ENCODE measurements at places on chromosomes 3 and 15. TPM values are rescaled to one million over a fixed set of nuclear protein-coding genes. Genes with fewer than 3 reads are reported as not detected.

The TUSC7 gene
- not detected for total RNA-seq

The XCR1 gene
- total RNA-seq = under 0.01 TPM

The SEMA5B gene
- total RNA-seq = not detected

The ROPN1 gene
- total RNA-seq = not detected

The GABRG3 gene
- total RNA-seq = not detected

The IGDCC3 gene
- under 0.01 TPM for total RNA-seq

The CACNA2D3 gene
- not detected for total RNA-seq

The LSMEM2 gene
- total RNA-seq = not detected

Data from uterine smooth muscle cell (primary cell).